Progenitor cell of endocrine pancreas (in vitro differentiated cells): ENCODE measurements at places on chromosomes 12 and 14. TPM values are rescaled to one million over a fixed set of nuclear protein-coding genes. Genes with fewer than 3 reads are reported as not detected.

GLT1D1 gene
- 5.7 and 6.5 TPM in 2 replicates for total RNA-seq

KLHL33 gene
- total RNA-seq = 0.04 and 0.05 TPM in 2 replicates

GRCh38 chr14:37791384-37792036, 196.1 kb downstream of the TTC6 start:
- no peak for DNase-seq

GRCh38 chr12:106137530-106138356, 1.0 kb downstream of the NUAK1 start:
- no peak for DNase-seq

DNA sequence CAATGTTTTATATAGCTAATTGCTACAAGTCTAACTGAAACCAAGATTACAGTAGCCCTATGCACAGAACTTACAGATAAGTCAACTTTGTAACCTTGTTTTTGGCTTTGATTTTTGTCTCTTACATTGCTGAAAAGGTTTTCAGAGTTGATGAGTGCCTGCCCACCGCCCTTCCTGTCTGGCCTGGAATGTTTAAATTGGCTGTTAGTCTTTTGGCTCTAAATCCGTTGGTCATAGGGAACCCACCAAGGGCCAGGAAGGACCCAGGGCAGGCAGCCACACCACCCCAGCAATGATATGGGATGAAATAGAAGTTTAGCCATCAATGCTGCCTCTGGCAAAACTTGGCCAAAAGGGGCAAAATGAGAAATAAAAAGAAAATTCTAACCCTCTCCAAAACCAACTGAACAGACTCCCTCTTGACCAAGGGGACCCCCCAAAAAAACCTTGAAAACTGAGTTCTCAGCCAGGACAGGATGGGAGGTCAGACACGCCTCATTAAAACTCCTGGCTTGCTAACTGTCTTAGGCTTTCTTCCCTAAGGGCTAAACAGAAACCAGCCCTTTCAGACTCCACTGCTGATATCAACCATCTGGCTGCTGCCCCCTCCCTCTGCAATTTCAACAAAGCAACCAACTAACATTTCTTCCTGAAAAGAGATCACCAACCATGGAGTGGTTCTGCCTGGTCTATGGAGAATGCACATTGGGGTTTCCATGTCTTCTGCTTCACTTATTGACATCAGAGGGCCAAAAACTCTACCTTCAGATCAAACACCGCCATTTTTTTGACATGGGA, 242.1 kb upstream of the NOS1 start:
- no peak for DNase-seq

GRCh38 chr12:78968226-78968625, 103.7 kb downstream of the SYT1 start:
- DNase-seq = no peak
